ENCODE measurements at places on chromosomes 3 and 15.

DNA sequence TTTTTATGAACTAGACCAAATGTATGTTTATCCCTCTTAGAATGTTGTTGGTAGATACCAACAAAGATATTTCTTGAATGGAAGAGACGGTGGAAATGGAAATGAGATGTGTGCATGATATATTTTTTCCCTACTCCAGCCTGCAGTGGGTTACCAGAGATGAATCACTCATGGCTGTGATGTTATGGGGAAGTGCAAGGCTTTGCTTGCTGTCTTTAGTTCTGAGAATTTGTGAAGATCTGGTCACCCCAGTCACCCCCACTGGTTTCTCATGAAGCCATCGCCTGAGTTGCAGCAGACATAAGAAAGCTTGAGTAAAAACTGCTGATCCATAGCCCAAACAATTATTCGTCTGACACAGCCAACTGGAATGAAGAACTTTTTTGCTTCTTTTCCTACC is 78.1 kb upstream of the EOMES start:
- no peak for DNase-seq

DNA sequence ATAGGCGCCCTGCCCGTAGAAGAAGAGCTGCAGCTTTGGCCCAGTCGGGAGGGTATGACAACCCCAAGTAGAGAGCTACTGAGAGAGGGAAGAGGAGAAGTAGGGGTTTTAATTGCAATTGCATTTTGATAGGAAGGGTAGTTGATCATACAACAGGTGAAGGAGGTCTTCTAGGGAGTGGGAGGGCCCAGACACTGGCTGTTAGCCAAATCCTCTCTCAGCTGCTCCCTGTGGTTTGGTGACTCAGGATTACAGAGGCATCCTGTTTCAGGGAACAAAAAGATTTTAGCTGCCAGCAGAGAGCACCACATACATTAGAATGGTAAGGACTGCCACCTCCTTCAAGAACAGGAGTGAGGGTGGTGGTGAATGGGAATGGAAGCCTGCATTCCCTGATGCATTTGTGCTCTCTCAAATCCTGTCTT is 408.9 kb upstream of the THBS1 start:
- DNase-seq, result peak; percentile 87

- DNase-seq, result no peak
Measured at GRCh38 chr3:162082516-162082915, 585.9 kb downstream of the OTOL1 start.

GRCh38 chr3:169215461-169216352 is 447.8 kb downstream of the MECOM start:
- no peak for DNase-seq
